Activated CD8-positive, alpha-beta memory T cell treated with anti-CD3 and anti-CD28 coated beads for 48 hours (primary cell): ENCODE measurements at places on chromosomes 16 and 17.

DNA sequence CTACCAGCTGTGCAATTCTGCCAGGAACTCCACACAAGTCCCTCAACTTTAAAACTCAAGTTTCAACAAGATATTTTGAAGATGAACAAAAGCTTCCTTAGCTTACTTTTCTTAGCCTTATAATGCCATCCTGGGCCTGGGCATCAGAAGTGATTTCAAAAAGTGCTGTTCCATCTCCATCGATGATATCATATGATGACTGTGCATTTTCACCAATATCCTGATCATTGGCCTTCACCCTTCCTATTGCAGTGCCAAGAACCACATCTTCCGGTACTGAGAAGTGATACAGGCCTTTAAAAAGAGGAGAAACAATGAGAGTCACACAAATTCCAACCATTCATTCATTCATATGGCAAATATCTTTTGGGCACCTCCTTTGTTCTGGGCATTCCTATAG is 215.4 kb downstream of the CDH8 start:
- DNase-seq: no peak

DNA sequence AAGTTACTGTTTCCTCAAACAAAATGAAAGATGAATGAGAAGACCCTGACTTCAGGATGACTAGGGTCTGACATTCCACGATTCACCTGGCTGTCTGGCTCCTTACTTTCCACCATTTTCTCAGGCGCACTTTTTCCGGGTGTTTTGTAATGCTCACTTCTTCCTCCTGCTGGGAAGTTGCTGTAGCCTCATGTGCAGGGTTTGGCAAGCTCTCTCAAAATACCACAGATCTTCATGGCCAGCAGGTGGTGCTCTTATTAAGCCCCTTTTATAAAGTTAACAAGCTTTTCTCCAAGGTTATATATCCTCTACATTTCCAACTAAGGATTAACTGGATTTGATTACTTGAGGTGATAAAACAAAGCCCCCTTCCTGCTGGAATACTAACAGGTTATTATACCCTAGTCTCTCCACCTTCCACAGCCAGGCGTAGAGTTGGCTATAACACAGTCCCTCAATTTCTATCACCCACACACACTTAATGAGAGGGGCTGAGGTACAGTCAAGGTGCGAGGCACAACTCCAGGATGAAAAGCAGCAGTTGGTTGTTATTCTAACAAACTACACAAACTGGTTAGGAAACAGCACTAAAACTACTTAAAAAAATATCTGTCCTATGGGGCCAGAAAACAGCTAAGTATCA is 45.4 kb downstream of the STH start:
- no peak for DNase-seq

- DNase-seq: no peak
Measured at GRCh38 chr16:88691129-88691813, 5.0 kb upstream of the SNAI3 start.

DNA sequence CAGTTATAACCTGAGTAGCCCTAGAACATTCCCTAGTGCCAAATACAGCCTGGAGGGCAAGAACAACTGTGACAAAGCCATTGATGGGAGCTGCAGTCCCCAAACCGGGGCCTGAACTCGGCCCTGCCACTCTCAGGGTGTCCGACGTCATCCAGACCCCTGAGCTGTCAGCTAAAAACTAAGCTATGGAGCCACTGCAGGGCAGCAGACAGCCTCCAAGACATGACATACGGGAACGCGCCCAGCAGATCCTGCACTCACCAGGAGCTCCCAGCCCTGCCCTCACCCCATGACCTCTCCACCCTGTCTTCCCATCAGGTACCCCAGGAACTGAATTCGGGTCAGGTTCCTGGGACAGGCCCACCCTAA is 28.4 kb downstream of the KDM8 start:
- DNase-seq: no peak

GRCh38 chr17:75048249-75048878 is 1.3 kb downstream of the KCTD2 start:
- no peak for DNase-seq

GRCh38 chr17:14826358-14826757 is 438.8 kb downstream of the PMP22 start:
- DNase-seq: no peak

DNA sequence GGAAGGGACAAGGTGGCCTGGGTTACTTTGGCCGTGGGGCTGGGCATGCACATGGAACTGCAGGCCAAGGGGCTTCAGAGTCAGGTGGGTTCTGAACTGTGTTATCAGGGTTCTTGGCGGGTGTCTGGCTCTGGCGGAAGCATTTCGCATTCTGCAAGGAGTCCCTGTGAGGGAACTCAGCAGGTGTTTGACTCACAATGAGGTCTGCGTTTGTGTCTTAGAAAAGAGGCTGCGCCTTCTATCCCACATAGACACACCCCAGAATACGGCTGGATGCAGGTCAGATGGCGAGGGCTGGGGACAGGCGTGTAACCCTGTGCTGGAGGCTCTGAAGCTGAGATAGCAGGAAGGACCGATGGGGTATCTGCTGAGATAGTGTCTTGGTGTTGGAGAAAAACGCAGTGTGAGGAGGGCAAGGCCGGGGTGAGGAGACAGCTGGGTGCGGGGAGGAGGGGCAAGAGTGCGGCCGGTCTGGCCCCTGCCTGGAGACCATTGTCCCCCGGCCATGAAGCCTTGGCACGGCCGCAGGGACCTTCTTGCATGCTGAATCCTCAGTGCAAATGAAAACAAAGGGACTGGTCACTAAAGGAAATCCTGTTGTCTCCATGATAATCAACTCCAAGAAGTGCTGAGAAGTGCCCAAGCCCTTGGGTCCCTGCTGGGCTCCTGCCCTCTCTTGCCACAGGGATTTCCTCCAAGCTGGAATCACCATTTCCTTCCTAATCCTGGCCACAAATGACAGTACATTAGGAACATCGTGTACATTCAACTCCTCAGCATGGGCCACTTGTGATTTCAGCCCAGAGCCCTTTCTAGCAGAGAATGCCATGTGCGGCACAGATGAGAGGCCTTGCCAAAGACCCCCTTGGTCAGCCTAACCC is 22.8 kb upstream of the MTSS2 start:
- no peak for DNase-seq

- peak; percentile 75 for DNase-seq
Measured at GRCh38 chr16:3158510-3159314, 23.9 kb downstream of the ZNF213 start.
